ENCODE measurements at places on chromosomes 16 and 17. TPM values are rescaled to one million over a fixed set of nuclear protein-coding genes. Genes with fewer than 3 reads are reported as not detected.

The CCDC200 gene
- not detected for total RNA-seq

The GP1BA gene
- not detected for total RNA-seq

The SEPTIN1 gene
- total RNA-seq, result 2.8 TPM

The ANKFN1 gene
- 1.2 TPM for total RNA-seq

The G6PC1 gene
- total RNA-seq, result 0.68 TPM

The KREMEN2 gene
- not detected for total RNA-seq

The ORC6 gene
- total RNA-seq, result 2.7 TPM

The MLKL gene
- total RNA-seq, result 62.5 TPM

- no peak overlapping the region for H3K27ac ChIP-seq
- no peaks in the 10 kb centered on the region for H3K4me1 ChIP-seq
- H3K27me3 ChIP-seq, result no peaks in the 10 kb centered on the region
- H3K36me3 ChIP-seq, result peaks cover 23% of the 10 kb centered on the region
- no peak overlapping the region for H3K4me3 ChIP-seq
Measured at GRCh38 chr16:23523321-23523720, 13.0 kb upstream of the GGA2 start.

GRCh38 chr16:17578981-17579874, 108.5 kb upstream of the XYLT1 start:
- peak; percentile 66 for DNase-seq
- peaks cover 6% of the 10 kb centered on the region for H3K27me3 ChIP-seq
- H3K4me1 ChIP-seq, result no peaks in the 10 kb centered on the region
- H3K27ac ChIP-seq, result no peak overlapping the region

- H3K27me3 ChIP-seq, result no peaks in the 10 kb centered on the region
- peaks cover 26% of the 10 kb centered on the region for H3K4me1 ChIP-seq
- no peak for DNase-seq
Measured at GRCh38 chr17:50451943-50452629, 16.6 kb downstream of the CHAD start.

DNA sequence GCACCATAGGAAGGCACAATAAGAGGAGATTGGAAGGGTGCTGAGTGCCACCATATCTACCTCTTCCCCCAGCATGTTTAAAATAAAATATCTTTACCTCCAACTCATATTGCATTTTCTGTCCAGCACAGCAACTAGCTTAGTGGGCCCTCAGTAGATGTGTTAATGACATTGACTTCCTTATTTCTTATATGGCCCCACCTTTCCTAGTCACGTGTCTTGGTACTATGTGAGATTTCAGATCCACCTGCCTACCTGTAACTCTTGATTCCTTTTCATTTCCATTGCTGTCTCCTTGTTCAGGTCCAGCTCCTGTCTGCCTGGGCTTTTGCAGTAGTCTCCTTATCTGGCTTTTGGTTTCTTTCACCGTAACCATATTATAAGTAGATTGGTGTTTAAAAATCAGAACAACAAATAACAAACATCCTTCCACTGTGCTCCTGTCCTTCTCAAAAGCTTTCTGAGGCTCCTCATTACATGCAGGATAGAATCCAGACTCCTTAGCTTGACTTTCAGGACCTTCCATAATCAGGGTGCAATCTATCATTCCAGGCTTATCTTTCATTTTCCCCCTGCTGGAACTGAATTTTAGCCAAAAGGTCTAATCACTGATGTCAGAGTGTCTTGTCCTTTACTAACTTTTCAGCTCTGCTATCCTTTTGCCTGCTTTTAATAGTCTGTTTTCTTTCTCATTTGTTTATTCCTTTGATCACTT, 71.3 kb downstream of the FTO start:
- no peak overlapping the region for H3K4me3 ChIP-seq
- no peaks in the 10 kb centered on the region for H3K27me3 ChIP-seq
- peak overlapping the region; percentile 54 for H3K27ac ChIP-seq
- peaks cover 67% of the 10 kb centered on the region for H3K4me1 ChIP-seq
- H3K36me3 ChIP-seq, result no peaks in the 10 kb centered on the region

DNA sequence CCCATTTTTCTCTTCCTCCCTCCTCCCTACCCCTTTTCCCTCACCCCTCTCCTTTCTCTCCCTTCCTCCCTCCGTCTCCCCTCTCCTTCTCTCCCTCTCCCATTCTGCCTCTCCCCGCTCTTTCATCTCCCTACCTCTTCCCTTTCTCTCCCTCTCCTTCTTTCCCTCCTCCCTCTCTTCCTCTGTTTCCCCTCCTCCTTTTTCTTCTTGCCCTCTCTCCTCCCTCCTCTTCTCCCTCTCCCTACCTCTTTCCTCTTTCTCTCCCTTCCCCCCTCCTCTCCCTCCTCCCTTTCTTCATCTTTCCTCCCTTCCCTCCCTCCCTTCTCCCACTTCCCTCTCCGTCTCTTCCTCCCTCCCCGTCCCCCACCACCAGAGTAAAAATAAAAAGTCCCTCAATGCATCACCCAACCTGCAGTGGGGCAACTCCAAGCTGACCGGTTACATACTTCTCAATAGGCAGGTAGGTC, 10.4 kb downstream of the CHD9NB start:
- no peak overlapping the region for H3K4me3 ChIP-seq
- no peak for DNase-seq
- peaks cover 42% of the 10 kb centered on the region for H3K4me1 ChIP-seq
- peak overlapping the region; percentile 60 for H3K27ac ChIP-seq
- no peaks in the 10 kb centered on the region for H3K36me3 ChIP-seq

DNA sequence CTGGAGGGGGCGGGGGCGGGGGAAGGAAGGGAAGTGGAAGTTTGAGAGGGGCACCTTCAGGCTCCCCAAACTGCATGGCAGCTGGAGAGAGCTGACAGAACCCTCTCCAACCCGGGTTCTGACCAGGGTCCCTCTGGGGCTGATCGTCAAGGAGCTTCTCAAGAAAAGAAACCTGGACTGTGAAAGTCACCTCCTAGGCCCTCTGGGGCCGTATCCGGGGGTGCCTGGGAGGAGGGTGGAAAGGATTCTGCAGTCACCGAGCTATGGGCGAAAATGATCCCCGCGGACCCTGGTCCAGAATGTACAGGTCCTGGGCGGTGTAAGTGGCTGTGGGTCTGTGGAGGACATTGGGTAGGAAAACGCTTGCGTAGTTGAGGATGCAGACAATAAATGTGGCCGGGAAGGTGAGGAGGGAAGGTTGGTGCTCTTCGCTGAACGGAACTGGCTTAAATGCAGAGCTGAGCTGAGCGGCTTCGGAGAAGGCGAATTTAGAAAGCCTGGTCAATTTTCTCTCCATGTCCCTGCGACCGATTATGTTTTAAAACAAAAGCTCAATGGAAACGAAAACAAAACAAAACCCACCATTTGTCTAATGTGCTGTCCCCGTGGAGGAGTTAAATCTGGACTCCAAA, 3.6 kb upstream of the LHX1 start:
- no peak overlapping the region for H3K27ac ChIP-seq
- DNase-seq, result no peak
- H3K4me3 ChIP-seq, result no peak overlapping the region

DNA sequence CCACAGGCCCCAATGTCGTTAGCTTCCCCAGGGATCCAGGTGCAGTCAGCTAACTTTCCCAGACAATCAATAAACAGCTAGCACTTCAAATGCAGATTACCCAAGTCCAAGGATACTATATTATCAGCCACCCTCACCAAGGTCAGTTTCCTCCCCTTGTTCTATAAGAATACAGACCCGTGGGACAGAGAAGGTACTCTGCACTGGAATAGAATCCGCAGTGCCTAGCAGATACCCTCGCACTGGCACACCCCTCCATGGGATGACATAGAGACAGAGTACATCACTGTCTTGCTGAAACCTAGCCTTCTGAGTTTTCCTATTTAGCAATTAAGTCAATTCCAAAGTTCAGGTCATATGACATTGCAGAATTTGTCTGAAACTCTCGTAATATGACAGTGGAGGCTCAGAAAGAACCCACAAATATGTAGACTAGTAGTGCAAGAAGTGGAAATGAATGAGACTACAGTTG, 40.0 kb upstream of the ABCA10 start:
- H3K4me3 ChIP-seq, result no peak overlapping the region
- no peaks in the 10 kb centered on the region for H3K27me3 ChIP-seq
- DNase-seq, result no peak
- no peaks in the 10 kb centered on the region for H3K4me1 ChIP-seq
- no peaks in the 10 kb centered on the region for H3K36me3 ChIP-seq

- no peaks in the 10 kb centered on the region for H3K36me3 ChIP-seq
- peak overlapping the region; percentile 8 for H3K27ac ChIP-seq
- H3K27me3 ChIP-seq, result no peaks in the 10 kb centered on the region
Measured at GRCh38 chr16:14193316-14193871, 122.3 kb downstream of the MRTFB start.

DNA sequence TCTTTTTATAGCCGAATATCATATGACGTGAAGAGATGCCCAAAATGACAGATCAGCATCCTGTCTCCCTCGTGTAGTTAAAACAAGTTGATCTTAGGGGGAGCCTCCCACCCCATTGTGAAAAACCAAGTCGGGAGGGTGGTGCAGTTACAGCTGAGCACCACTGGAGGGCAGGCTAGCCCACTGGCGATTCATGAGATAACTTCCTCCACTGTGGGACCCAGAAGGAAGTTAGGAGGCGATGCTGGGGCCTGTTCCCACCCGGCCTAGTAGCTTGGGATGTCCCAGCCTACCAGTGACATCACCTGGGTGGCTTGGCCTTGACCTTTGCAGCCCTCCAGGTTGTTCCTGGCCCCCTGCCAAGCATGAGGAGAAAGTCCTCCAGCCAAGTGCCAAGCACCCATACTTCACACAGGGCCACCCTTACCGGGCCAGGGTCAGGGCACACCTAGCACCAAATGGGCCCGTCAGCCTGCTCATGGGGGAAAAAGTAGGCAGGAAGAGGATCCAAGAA, 8.1 kb upstream of the CPNE2 start:
- no peaks in the 10 kb centered on the region for H3K27me3 ChIP-seq
- H3K27ac ChIP-seq, result peak overlapping the region; percentile 0
- H3K4me3 ChIP-seq, result no peak overlapping the region

Data from transverse colon (tissue), 4 donors.